ENCODE measurements at places on chromosomes 7 and 10.

DNA sequence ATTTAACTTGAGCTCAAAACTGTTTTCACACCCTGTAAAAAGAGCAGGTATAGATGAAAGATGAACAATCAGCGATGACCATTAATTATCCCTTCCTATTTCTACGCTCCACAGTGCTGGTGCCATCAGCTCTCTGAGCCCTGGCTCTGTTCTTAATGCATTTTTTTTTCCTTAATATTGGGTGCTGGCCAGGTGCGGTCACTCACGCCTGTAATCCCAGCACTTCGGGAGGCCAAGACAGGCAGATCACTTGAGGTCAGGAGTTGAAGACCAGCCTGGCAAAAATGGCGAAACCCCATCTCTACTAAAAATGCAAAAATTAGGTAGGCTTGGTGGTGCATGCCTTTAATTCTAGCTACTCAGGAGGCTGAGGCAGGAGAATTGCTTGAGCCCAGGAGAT lies 4.2 kb downstream of the STEAP4 start:
- DNase-seq: no peak

- no peak for DNase-seq
Observed at GRCh38 chr10:91194497-91195179, 25.8 kb upstream of the PCGF5 start.

GRCh38 chr7:138935465-138936011 lies 45.7 kb downstream of the KIAA1549 start:
- no peak for DNase-seq

DNA sequence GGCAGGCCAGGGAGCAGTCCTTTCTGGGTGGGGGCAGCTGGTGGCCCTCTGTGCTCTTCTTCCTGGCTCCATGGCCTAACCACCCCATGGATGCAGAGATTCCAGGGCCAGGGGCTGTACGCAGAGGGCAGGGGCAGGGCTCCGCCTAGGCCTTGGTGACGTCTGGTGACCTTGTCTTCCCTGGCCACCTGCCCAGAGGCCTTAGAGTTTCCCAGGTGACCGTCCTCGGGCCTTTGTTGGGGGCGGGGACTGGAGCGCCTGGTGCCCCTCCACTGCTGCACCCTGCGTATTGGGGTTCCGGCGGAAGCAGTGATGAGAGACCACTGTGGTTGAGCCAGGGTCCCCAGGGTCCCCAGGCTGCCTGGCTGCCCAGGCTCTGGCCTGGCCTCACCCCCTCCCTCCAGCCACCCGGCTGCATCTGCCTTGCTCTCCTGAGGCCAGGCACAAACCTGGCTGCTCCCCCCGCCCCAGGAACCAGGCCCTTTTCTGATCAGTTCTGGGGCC lies 10.3 kb downstream of the PWWP2B start:
- DNase-seq: no peak

- no peak for DNase-seq
Observed at GRCh38 chr10:12703813-12704212, 297.7 kb downstream of the CCDC3 start.

DNA sequence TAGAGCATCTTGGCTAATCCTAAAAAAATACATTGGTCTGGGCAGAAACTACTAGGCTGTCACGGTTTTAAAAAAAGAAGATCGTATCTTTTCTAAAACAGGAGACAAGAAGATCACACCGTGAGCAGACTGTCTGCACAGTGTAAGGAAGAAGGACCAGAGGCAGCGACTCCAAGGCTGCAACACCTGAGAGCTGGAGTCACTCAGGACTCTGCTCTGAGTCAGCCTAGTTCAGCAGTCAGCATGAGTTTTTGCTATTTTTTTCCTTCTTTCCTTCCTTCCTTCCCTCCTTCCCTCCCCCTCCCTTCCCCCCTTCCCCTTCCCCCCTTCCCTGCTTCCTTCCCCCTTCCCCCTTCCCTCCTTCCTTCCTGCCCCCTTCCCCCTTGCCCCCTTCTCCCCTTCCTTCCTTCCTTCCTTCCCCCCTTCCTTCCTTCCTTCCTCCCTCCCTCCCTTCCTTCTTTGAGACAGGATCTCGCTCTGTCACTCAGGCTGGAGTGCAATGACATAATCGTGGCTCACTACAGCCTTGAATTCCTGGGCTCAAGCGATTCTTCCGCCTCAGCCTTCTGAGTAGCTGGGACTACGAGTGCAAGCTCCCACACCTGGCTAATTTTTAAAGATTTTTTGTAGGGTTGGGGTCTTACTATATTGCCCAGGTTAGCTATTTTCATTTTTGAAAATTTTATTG lies 24.4 kb downstream of the BAG3 start:
- DNase-seq: no peak

GRCh38 chr10:123890226-123890625 lies 1.4 kb downstream of the CPXM2 start:
- no peak for DNase-seq

- no peak for DNase-seq
Observed at GRCh38 chr10:45199205-45199740, 116.1 kb downstream of the OR13A1 start.

GRCh38 chr10:24208661-24209431 lies at the start of gene KIAA1217:
TSS of gene KIAA1217 (plus strand) at chr10:24209138. CDS start at chr10:24209194, 56 bp downstream.
- DNase-seq: no peak

GRCh38 chr10:107692072-107692471 lies 527.6 kb upstream of the SORCS1 start:
- DNase-seq: no peak

DNA sequence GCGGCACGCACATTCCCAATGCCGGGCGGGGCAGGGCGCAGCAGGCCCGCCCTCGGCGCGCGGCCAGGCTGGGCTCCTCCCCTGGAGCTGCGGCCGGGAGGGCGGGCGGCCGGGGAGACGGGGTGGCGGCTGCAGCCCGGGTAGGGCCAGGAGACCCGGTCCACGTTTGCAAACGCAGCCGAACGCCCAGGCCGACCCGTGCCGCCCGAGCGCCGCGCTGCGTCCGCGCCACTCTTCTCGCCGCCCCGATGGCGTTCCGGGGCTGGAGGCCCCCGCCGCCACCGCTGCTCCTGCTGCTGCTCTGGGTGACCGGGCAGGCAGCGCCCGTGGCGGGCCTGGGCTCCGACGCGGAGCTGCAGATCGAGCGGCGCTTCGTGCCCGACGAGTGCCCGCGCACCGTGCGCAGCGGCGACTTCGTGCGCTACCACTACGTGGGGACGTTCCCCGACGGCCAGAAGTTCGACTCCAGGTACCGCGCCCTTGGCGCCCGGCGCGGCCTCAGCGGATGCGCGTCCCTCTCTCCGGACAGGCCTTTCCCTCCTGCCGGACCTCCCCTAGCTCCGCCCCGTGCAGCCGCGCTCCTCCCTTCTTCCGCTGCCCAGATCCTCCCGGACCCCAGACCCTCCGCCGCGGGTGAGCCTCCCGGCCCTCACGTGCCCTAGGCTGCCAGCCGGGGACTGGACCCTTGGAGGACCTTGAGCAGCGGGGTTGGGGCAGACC lies at the start of gene FKBP9:
Gene FKBP9, plus strand, starts transcription at position 115 of the 720 bp plus-strand sequence. Its CDS starts 134 bp downstream, at position 249.
- DNase-seq: no peak

DNA sequence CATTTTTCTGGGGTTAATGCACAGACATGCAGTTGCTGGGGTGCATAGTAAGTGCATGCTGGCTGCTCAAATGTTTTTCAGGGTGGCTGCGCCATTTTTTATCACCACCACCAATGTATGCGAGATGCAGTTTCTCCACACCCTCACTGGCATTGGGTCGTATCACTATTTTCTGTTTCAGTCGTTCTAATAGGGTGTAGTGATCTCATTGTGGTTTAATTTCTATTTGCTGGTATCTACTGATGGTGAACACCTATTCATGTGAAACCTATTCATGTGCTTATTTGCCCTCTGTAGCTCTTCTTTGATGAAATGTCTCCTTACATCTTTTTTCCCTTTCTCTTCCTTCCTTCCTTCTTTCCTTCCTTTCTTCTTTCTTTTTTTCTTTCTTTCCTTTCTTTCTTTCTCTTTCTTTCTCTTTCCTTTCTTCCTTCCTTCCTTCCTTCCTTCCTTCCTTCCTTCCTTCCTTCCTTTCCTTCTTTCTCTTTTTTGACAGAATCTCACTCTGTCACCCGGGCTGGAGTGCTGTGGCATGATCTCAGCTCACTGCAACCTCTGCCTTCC lies 84.3 kb downstream of the ELFN1 start:
- DNase-seq: no peak

GRCh38 chr10:26213157-26213800 lies 3.3 kb upstream of the GAD2 start:
- no peak for DNase-seq

DNA sequence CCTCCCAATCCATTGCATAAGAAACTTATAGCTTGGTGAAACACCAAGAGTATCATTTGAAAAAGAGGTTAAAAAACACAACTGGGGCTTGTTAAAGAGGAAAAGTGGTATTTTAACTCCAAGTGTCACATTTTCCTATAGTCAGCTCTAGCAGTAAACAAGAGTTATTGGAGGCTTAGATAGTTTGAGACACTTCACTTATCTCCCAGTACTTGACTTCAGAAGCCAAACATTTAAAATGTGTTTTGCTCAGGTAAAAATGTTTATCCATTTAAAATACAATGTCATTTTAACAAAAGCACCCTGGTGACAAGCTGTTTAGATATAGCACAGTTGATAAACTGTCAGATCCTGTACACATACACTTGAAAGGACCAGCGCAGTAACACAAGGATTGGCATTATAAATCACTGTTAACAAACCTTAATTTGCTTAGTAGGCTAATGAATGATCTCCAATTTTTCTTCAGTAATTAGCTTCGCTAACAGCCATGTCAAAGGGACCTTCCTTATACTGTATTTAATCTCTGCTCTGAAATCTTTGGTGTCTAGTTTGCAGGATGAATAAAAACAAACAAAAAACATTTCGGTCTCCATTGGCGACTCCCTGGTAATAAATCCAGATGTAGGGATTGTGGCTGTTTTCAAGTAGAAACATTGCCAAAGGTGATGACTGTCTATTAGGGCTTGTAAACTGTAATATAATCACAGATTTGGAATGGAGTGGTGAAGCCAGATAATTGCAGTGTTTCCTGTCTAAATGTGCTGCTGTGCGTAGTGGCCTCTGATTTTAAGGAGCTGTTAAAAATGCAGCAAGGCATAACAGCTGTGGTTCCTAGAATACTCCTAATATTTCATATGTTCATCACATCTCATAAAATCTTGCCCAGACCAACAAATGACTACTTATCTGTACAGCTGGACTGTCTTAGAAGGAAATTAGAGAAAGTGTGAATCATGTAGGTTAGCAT lies 545.1 kb downstream of the AUTS2 start:
- DNase-seq: peak; percentile 84

DNA sequence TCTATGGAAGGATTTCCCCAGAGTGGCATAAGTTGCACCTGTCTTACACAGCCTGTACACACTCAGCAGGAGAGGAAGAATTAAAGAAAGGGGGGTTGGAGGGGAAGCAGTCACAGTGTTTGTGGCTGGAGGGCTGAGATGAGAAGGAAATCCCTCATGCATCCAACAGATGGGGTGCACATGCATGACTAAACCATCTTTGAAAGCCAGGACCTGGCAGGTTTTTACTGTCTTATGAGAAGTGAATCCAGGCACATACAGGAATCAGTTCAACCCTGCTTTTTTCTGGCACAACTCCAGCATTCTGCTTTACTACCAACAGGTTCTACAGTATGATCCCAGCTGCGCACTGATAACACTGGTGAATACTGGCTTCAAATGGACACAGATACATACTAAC lies 107.7 kb downstream of the CACNA2D1 start:
- DNase-seq: peak; percentile 95

GRCh38 chr7:83427884-83428283 lies 221.1 kb downstream of the SEMA3E start:
- no peak for DNase-seq

- no peak for DNase-seq
Observed at GRCh38 chr10:51783941-51784340, 84.5 kb upstream of the CSTF2T start.

- no peak for DNase-seq
Observed at GRCh38 chr7:128030654-128031611, at the start of gene LRRC4. TSS of gene LRRC4 (minus strand) at chr7:128031437. CDS start at chr7:128030640, 797 bp downstream.

All from NCI-H1417 treated with DMSO at 0.1 percent for 48 hours (cell line).